Pancreas (tissue), 10 donors: ENCODE measurements at places on chromosomes 16 and 17.

DNA sequence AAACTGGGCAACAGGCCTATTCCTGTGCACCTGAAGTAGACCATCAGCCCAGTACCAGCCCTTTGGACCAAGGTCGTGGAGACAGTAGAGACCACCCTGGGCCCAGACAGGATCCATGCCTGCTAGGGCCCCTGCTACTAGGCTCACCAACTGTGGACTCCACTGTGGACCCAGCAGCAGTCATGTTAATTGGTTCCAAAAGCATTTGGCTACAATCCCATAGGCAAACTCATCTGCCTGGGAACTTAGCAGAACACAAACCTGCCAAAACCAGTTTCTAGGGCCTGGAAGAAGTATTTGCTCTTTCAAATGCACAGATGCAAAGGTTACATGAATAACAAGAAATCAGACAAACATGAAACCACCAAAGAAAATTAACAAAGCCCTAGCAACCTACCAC, 53.1 kb downstream of the ACSM2A start:
- peak; percentile 13 for DNase-seq

GRCh38 chr17:30477774-30478115, 537 bp downstream of the GOSR1 start:
- no peak for DNase-seq

- no peak for DNase-seq
Measured at GRCh38 chr17:67272312-67273047, 27.5 kb upstream of the HELZ start.

DNA sequence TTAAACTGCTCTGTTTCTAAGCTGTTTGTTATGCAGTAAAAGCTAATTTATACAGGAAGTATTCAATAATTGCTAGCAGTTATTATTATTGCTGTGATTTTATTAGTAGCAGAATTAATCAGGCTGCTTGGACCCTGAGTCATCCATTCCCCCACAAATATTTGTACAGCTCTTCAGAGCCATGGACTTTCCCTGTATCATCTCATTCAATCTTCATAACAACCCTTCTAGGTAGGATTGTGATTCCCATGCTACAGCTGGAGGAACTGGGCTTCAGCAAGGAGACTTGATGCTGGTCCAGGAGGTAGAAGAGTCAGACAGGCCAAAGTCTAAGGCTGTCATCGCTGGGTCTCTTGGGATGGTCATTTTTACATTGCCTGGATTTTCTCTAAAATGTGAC, 208.3 kb downstream of the C16orf95 start:
- no peak for DNase-seq

DNA sequence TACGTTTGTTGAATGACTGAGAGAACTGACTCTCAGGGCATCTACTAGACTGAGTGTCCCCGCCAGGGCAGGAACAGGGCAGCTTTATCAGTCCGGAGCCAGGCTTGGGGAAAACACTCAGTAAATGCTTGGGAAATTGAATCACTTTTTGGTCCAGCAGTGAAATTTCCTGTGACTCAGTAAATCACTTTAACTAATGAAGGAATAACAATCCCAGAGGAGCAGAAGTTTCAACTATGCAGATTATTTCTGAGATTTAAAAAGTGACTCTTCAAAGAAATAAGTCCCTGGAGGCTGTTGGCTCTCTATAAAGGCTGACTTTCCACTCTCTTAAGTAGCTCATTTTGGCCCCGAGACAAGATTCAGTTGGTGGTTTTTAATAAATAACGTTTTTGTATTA, 101.8 kb downstream of the FOXL1 start:
- no peak for DNase-seq

GRCh38 chr17:32021615-32021955, 14.4 kb downstream of the LRRC37B start:
- no peak for DNase-seq

DNA sequence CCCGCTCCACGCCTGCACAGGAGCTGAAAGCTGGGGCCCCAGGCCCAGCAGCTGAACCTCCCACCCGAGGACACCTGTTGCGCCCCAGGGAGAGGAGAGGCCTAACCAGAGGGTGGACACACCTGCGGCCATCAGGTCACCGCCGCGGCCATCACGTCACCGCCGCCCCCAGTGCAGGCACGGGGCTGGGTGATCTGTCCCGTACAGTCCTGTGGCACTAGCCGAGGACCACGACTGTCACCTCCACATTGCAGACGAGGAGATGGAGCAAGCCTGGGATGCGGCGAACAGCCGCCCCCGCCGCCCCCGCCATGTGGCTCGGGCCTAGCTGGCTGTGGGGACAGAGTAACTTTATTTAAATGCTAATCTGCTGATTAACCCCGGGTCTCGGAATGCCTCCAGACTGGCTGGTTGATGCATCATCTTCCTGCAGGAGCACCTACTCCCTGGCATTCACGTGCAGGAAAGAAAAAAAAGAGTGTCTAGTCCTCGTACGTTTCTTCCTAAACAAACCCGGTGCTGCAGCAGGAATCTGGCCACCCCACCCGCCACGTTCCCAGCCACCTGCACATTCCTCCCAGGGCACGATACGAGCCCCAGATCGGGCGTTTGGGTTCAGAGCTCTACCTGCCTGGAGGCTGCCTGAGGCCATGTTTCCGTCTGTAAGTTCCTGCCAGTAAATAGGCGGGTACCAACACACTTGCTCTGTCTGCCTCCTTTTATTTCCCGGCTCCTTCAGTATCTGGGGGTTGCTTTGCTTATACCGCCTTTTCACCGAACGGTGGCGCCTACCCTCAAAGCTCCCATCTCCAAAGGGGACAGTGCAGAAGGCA, 29.9 kb downstream of the PIEZO1 start:
- no peak for DNase-seq

- no peak for DNase-seq
Measured at GRCh38 chr17:40958086-40958953, 8.4 kb downstream of the KRT39 start.

- DNase-seq, result no peak
Measured at GRCh38 chr17:81631482-81631881, 5.4 kb downstream of the NPLOC4 start.

DNA sequence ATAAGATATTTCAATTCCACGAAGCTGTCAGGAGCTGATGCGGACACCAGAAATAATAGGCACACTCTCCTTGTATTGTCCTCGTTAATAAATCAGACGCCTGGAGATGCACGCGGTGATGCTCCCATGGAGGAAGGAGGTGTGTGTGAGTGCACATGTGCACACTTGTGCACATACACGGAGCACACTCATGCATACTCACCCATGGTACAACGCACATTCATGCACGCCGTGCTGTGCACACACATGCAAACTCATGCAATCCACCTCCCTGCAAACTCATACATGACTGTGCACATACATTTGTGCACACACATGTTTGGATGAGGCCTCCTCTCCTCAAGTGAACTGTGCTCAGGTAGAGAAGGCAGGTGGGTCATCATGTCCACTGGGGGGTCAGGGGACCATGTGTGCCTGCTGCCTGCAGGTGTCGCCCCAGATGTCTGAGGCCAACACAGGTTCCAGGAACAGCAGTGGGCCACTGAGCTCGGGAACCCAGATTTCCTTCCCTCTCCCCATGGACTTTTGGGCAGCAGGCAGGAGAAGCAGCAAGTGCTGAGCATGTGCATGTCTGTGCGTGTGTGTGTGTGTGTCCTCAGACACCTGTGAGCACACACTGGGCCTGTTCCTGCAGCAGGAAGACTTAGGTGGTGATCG, 165.3 kb downstream of the SDK2 start:
- no peak for DNase-seq

GRCh38 chr16:69942627-69943170, 8.4 kb upstream of the CLEC18A start:
- DNase-seq, result no peak

DNA sequence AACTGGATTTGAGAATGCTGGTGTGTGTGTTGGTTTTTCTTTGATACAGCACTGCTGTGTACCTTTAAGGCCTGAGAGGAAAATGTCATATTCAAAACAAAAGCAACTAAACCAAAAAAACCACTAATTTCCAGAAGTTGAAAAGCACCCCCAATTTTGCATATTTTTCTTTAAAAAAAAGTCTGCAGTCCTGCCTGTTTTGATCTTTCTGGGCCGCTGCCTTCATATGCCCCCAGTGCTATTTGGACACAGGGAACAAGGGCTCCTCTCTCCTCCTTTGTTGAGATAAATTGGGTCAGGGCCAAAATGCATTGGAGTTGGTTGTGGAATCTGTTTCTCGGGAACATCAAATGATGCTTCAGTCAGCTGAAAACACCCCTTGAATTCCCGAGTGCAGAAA, 26.9 kb downstream of the GPT2 start:
- no peak for DNase-seq

DNA sequence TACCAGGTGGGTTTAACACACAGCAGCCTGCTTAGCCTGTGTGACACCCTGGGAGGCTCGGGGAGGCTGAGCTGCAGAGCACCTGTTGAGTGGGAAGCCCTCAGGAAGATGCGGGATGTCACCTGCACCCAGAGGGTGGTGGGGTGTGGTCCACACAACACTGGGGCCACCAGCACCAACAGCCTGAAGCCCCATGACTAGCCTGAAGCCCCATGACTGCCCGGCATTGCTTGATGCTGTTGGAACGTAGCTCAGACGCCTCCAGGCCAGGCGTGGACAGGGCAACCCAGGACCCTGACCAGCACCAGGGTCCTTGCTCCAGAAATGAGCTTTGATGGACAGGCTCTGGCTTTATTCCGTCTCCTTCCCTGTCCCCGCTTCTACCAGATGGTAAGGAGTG, 76.3 kb upstream of the ZNF469 start:
- DNase-seq, result no peak

- no peak for DNase-seq
Measured at GRCh38 chr17:80214012-80214877, 5.9 kb downstream of the SGSH start.

GRCh38 chr17:3866276-3866675, 20.2 kb upstream of the NCBP3 start:
- DNase-seq, result no peak

GRCh38 chr17:10628756-10629155, 28.4 kb downstream of the MYH3 start:
- no peak for DNase-seq

GRCh38 chr17:19873346-19873745, 5.6 kb upstream of the ULK2 start:
- DNase-seq, result no peak

GRCh38 chr17:5500589-5501391, 14.4 kb downstream of the MIS12 start:
- DNase-seq, result peak; percentile 87

DNA sequence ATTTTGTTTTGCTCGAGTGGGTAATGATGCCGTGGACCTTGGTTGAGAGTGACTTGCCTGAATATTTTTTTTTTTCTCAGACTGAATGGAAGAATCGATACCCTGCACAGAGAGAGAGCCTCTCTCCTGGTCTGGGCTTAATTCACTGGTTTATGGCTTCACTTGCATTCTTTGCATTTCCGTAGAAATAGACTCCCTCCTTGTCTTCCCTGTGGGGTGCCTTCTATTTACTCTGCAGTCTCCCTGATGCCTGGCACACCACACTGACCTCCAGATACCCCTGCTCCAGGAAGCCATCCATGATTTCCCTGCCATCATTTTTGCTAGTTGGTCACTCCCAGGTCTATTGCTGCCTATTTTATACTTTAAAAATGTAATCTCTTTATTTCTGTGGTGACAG, 238.0 kb downstream of the SNX29 start:
- DNase-seq, result no peak

- peak; percentile 100 for DNase-seq
Measured at GRCh38 chr17:3004150-3004801, 59.1 kb downstream of the OR1D5 start.

DNA sequence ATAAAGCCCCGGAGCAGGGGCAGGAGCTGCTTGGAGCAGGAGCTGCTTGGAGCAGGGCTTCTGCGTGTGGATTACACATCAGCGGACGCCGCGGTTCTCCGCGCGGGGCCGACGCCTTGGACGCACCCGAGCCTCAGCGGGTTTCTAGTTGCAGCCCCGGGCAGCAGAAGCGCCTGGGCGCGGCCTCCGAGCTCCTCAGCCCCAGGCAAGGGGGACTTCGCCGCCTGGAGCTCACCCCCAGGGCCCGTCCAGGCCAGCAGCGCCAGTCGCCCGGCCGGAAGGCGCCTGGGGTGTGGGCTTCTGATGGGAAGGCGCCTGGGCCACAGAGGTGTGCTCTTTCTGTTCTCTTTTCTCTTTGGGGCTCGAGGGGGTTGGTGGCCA, 6.3 kb downstream of the FOXF1 start:
- DNase-seq, result peak; percentile 27

- no peak for DNase-seq
Measured at GRCh38 chr17:37405955-37406634, 541 bp downstream of the ACACA start.

- DNase-seq, result peak; percentile 96
Measured at GRCh38 chr17:7583253-7584109, at the start of gene MPDU1. Gene MPDU1, plus strand, starts transcription at chr17:7583852. Its CDS starts 11 bp downstream, at chr17:7583863.

- no peak for DNase-seq
Measured at GRCh38 chr17:7156342-7156940, 22.7 kb downstream of the ASGR1 start.

DNA sequence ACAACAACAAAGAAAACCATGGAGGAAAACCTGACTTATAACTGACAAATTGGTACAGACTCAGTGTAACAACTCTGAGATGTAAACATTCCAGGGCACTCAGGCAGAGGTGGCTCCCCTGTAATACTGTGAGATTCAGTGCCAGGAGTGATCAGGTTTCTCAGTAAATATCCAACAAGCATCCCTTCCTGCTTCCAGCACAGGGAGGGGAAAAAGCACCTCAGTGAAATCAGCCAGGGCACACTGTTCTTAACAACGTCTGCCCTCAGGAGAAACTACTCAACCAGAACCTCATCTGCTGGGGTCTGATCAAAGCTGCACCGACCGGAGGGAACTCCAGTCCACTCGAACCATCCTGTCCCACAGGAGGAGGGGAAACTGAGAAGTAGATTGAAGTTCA, 52.3 kb downstream of the AMFR start:
- DNase-seq, result no peak
